ENCODE measurements at places on chromosomes 4 and X.

- no peak for DNase-seq
These were observed 164.2 kb downstream of the MAB21L2 start for GRCh38 chr4:150746156-150746555.

GRCh38 chr4:58611012-58611411 lies 1500.8 kb upstream of the IGFBP7 start:
- no peak for DNase-seq

DNA sequence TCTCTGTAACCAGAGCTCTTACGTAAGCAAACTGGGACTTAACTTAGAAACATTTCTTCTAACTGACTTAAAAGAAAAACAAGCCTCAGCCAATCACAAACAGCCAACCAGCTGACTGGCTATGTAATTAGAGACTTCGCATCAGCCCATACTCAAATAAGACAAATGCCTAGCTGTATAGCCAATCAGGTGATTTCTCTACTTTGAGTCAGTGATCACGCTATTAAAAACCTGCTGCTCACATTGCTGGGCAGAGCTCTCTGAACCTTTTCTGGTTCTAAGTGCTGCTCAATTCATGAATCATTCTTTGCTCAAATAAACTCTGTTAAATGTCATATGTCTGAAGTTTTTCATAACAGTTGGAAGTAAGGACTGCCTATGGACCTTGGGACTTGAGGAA lies 9.9 kb upstream of the SMIM10L2A start:
- DNase-seq: no peak

DNA sequence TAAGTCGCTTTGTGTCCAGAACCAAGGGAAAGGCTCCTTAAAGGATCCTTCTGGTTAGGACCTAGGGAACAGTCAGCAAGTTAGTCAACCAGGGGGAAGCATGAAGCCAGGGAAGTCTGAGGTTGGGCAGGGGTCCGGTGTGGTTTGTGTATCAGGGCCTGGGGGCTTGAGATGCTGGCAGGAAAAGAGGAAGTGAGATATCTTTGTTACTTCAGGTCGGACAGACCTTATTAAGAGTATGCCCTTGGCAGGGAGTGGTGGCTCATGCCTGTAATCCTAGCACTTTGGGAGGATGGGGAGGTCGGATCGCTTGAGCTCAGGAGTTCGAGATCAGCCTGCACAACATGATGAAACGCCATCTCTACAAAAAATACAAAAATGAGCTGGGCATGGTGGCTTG lies 52.3 kb upstream of the TRPC5OS start:
- DNase-seq: no peak

DNA sequence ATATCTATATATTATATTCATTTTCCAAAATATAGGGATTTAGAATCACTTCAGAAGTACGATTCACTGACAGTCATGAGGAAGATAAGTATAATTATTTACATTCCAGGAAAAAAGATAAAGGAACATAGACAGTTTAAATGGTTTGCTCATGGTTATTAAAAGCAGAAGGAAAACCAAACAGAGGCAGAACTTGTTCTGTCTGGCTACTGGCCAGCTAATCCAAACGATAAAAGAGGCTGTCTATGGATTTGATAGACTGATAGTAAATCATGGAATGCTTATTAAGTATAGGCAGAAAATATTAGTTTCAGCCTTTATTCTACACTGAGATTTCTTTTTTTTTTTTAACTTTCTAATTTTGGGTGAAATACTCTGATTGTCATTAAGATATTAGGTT lies 50.2 kb downstream of the RPGR start:
- DNase-seq: no peak

GRCh38 chr4:141254326-141254725 lies 33.6 kb downstream of the ZNF330 start:
- no peak for DNase-seq

GRCh38 chr4:81412946-81413495 lies 58.7 kb downstream of the RASGEF1B start:
- no peak for DNase-seq

DNA sequence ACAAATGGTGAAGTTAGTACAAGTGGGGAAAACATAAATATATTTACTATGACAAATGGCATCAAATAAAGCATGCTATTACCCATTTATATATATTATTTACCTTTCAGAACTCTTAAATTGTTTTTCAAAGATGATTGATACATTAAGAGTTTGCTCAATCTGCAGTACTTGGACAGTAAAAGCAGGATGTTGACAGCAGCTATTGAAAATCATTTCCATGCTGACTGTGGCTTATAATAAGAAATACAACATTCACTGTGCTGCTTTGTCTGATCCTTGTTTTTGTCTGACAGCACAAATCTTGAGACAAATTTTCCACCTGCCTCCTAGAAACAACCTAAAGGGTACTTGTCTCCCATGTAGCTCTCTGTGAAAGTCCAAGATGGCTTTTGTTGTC lies 134.1 kb upstream of the FAT1 start:
- DNase-seq: no peak

DNA sequence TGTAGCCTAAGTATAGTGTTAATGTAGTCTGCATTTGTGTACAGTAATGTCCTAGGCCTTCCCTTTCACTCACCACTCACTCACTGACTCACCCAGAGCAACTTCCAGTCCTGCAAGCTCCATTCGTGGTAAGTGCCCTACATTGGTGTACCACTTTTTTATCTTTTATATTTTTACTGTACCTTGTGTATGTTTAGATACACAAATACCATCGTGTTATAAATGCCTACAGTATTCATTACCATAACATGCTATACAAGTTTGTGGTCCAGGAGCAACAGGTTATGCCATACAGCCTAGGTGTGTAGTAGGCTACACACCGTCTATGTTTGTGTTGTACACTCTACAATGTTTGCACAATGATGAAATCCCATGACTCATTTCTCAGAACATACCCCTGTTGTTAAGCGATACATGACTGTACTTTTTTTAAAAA lies 15.4 kb downstream of the TSPAN5 start:
- no peak for DNase-seq

DNA sequence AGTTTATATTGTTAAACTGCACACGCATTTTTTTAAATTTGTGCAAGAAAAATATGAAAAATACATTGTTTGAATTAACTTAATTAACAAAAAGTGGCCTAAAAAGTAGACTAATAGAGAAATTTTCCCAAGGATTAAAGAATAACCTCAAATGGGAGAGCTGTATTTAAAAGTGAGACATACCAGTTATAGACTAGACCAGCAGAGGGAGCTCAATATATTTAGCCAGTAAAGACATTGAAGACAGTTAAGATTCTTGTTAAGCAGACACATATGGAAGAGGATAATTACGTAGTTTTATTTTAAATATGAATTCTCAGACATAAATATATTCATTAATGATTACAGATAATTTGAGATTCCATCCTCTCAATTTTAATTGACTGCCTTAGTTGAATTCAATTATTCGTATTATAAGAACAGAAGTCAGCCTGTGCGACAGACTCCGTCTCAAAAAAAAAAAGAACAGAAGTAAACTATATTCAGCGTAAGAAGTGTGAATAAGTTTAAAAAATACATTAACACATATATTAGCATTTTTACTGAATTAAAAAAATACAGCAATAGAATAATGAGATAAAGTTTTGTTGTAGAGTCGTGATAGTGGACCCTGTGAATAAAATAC lies 64.8 kb downstream of the GLRA3 start:
- DNase-seq: no peak

DNA sequence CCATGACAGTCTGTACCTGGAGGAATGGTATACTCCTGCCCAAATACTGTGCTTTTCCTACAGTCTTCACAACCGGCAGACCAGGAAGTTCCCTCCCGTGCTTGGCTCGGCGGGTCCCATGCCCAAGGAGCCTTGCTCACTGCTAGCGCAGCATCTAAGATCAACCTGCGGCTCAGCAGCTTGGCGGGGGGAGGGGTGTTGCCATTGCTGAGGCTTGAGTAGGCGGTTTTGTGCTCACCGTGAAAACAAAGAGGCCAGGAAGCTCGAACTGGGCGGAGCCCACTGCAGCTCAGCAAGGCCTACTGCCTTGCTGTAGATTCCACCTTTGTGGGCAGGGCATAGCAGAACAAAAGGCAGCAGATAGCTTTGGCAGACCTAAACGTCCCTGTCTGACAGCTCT lies 152.7 kb downstream of the TEX11 start:
- no peak for DNase-seq

- DNase-seq: peak; percentile 40
These were observed 7.6 kb downstream of the UGT8 start for GRCh38 chr4:114606245-114606644.

- no peak for DNase-seq
These were observed 222.3 kb downstream of the CPE start for GRCh38 chr4:165600959-165601683.

DNA sequence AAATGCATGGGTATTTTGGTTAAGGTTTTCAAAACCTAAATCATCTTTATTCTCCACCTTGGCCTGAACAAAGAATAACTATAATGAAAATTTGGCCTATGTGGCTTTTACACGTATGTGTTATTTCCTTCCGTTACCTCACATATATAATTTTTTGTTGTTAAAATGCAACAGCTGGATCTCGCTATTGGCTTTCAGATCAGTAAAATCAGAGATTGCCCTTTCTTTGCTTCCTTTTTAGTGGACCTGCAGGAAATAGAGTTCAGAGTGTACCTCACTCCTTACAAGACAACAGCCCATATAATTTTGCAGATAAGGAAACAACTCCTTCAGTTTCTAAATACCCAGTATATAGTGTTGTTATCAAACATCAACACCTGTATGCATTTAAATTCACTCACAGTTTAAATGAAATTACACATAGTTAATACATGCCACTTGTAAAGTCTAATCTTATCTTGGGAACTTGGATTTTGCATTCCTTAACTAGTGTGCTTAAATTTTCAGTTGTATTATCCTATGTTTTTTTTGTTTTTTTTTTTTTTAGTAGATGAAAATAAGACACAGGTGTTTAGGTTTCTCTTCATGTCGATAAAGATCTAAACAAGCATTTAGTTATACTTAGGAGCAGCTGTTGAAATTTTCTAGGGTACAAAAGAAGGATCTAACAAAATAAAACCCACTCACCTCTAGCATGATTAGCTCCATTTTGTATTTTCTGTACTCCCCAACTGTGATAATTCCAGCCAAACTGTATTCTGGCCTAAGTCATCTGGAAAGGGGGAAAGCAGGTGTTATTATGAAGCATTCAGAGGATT lies 96.2 kb upstream of the SPRY1 start:
- DNase-seq: no peak

- no peak for DNase-seq
These were observed 10.6 kb upstream of the PRDM8 start for GRCh38 chr4:80186676-80187075.

DNA sequence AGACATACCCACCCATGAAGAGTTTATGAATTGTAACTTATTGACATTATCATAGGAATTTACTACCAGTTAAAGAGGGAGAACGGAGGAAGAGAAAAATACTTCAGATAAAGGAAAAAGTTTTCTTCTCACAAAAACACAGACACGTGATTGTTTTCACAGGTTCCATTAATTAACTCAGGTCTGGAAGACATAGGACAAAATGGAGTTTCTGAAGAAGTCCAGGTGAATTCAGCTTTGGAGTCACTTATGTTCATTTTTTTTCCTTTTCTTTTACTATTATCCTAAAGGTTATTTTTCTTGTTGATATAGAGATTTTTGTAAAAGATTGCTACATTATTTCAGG lies 20.5 kb downstream of the NIPAL1 start:
- no peak for DNase-seq

DNA sequence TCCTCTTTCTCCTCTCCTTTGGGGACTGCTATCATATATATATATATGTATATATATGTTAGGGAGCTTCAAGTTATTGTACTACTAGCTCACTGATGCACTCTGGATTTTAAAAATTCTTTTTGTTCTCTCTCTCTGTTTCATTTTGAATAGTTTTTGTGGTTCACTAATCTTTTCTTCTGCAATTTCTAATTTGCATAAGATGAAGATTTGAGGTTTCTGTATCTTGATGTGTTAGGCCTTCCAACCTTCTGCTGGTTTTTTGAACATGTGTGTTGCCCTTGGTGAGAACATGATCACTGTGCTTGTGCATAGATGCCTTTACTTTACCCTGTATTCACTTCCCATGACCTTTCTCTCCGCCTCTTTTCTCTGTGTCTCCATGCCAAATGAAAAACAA lies 7.8 kb upstream of the ZNF718 start:
- DNase-seq: no peak

DNA sequence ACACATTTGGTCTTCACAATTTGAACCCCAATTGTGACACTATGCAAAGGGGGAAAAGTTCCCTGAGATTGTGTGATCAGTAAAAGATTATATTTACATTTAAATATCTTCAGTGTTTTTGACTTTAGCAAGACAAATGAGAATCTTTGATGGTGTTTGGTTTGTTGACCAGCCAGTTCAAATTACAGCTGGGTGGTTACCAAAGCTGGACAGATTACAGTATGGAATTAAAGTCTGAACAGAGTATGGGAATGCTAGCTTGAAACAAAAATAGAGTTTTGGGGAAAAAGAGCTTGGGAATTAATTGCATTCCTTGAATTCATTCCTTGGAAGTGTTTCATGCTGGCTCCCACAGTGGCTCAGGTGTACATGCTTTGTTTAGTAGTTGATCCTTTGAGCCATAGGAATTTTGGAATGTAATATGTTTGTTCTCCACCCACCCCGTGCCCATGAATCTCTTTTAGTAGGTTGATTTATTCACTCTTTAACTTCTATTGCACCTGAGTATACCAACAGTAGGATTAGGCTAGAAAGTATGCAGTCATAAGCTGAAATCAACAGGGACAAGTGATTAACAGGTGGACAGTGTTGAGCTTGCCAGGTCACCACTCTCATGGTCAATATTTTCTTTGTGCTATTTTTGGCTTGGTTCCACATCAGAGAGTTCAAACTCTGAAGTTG lies 81.1 kb upstream of the HELT start:
- DNase-seq: no peak

- DNase-seq: peak; percentile 55
These were observed 759 bp upstream of the TBC1D1 start for GRCh38 chr4:37889849-37890800.

DNA sequence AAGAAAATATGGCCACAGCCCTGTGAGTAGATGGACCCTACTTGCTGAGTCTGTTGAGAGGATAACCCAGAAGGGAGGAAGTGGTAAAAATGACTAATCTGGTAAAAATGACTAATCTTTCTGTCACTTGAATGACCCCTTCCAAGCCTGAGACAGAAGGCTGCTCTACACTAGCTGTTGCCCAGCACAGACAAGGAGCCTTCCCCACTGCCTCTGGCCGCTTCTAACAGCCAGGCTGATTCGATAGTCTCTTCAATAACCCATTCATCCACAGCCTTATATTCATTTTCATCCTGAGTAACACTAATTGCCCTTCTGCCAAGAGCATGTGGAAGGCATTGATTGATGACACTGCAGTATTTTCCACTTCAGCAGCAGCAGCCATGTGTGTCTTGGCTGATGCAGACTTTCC lies 18.4 kb downstream of the MAGEB17 start:
- no peak for DNase-seq

GRCh38 chrX:17554914-17555313 lies 179.9 kb downstream of the NHS start:
- no peak for DNase-seq

DNA sequence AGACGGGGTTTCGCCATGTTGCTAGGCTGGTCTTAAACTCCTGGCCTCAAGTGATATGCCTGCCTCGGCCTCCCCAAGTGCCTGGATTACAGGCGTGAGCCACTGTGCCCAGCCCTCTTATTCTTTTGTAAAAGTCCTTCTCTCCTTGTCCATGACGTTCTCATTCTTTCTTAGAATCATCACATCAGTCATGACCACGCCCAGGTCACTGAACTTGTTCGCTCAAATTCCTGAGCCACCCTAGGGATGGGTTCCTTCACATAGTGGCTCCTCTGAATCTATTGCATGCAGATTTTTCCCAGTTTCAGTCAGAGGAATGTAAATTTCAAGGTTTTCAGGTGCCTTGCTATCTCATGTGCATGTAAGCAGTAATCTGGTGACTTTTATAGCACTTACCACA lies 15.7 kb downstream of the JADE1 start:
- no peak for DNase-seq
